ENCODE measurements at places on chromosomes 2 and 18.

- no peak for DNase-seq
- no peaks in the 10 kb centered on the region for H3K36me3 ChIP-seq
- no peak overlapping the region for H3K4me3 ChIP-seq
- H3K27me3 ChIP-seq, result no peaks in the 10 kb centered on the region
Observed at GRCh38 chr2:16644221-16644925, 21.3 kb downstream of the CYRIA start.

DNA sequence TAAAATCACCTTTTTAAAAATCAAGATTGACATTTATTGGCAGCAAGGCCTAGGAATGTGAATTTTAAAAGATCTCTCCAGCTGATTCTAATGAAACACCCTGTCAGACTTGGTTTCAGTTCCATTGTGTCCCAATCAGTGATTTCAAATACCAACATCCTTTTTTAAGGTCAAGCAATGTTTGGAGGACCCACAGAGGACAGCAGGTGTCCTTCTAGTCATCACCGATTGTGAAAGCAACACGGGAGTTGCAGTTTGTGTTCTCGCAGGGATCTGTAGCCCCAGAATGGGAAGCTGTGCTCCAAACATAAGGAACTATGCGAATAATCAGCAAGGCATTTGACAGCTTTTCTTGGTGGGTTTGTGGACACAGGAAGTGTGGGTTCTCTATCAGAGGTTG, 4.5 kb upstream of the KIDINS220 start:
- peaks cover 8% of the 10 kb centered on the region for H3K4me1 ChIP-seq
- no peak overlapping the region for H3K27ac ChIP-seq
- H3K4me3 ChIP-seq, result no peak overlapping the region
- no peaks in the 10 kb centered on the region for H3K36me3 ChIP-seq
- peaks cover 2% of the 10 kb centered on the region for H3K27me3 ChIP-seq

DNA sequence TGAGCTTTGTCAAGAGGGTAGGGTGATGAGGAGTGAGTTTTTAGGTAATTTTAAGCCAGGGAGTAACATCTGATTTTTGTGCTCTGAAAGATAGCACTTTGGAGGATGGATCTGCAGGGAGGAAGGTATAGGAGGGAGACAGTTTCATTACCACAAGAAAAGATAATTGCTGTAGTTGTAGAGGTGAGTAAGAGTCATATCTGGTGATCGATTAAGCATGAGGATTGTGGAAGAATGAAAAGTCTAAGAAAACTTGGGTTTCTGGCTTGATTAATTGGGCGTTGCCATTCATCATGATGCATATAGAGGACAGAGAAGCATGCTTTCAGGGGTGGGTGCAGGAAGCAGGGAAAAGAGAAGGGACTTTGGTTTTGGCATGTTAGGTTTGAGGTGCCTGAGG, 18.5 kb downstream of the KCMF1 start:
- H3K4me3 ChIP-seq, result no peak overlapping the region
- H3K27me3 ChIP-seq, result no peaks in the 10 kb centered on the region
- DNase-seq, result no peak
- H3K27ac ChIP-seq, result no peak overlapping the region
- H3K36me3 ChIP-seq, result no peaks in the 10 kb centered on the region

DNA sequence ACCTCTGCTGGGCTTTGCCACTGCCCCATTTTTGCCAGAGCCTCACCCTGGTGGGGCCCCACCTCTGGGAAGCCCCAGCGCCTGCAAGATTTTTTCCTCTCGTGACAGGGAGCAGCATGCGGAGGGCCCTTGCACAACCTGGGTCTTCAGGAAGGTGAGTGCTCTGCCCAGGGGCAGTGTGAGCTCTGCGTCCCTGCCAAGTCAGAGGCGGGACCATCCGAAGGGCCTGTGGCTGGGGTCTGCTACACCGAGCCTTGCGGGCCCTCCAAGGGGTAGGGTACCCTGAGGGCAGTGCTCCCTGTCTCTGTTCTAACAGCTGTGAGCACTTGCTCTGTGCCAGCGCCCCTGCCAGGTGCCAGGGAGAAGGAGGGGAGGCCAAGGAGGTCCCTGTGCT, 5.8 kb upstream of the ODC1 start:
- H3K4me1 ChIP-seq, result peaks cover 17% of the 10 kb centered on the region
- no peak overlapping the region for H3K27ac ChIP-seq
- H3K27me3 ChIP-seq, result no peaks in the 10 kb centered on the region
- no peak overlapping the region for H3K4me3 ChIP-seq
- no peak for DNase-seq

DNA sequence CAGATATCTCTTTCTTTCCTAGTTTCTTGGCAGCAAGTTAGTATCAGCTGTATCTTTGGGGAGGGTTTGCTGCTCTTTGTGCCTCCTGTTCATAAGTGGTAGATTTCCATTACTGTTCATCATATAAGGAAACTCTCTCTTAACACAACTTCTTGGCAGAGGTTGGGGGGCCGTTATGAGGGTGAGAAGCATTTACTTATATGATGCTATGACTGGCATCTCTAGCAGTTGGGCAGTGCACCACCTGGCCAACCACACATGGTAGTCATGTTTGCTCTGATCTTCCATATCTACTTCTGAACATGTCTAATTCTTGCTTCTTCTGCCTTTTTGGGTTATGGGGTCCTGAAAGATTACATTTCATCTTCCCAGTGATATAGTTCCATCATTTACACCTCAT, 282.2 kb downstream of the CYRIA start:
- no peaks in the 10 kb centered on the region for H3K36me3 ChIP-seq
- no peaks in the 10 kb centered on the region for H3K4me1 ChIP-seq
- DNase-seq, result no peak

DNA sequence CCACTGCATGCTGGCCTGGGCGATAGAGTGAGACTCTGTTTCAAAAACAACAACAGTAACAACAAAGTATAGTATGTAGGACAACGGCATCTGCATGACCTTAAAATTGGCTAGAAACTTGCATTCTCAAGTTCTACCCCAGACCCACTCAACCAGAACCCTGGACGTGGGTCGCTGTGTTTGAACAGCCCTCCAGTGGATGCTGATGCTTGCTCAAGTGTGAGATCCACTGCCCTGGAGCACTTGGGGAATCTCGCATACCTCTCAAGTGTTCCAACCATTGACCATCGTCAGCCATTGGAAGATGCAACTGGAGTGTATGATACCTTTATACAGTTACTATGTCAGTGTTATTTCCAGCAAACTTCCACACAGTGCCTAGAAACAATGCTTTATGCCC, 435.9 kb downstream of the DCDC2C start:
- H3K27ac ChIP-seq, result no peak overlapping the region
- H3K27me3 ChIP-seq, result no peaks in the 10 kb centered on the region
- DNase-seq, result no peak
- no peak overlapping the region for H3K4me3 ChIP-seq

- H3K4me1 ChIP-seq, result no peaks in the 10 kb centered on the region
- no peaks in the 10 kb centered on the region for H3K36me3 ChIP-seq
- no peak overlapping the region for H3K27ac ChIP-seq
Observed at GRCh38 chr2:202841090-202841867, 30.3 kb downstream of the ICA1L start.

DNA sequence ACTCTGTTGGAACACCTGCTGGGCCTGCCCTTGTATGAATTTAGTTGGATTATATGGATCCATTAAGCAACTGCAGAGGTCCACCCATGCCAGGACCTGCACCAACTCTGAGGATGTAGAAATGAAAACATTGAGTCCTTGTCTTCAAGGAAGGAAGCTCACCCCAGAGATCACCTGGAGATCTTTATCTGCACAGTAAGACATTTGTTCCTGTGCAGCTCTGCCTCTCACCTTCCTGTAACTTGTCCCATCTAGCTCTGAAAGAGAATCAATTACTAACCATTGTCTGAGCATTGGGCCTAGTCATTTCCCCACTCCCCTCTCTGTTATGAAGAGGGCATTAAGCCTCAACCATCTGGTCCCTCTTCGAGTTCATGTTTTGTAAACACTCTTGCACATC, 105.2 kb upstream of the YWHAQ start:
- no peak overlapping the region for H3K27ac ChIP-seq
- DNase-seq, result no peak
- H3K27me3 ChIP-seq, result no peaks in the 10 kb centered on the region
- H3K4me1 ChIP-seq, result peaks cover 46% of the 10 kb centered on the region

DNA sequence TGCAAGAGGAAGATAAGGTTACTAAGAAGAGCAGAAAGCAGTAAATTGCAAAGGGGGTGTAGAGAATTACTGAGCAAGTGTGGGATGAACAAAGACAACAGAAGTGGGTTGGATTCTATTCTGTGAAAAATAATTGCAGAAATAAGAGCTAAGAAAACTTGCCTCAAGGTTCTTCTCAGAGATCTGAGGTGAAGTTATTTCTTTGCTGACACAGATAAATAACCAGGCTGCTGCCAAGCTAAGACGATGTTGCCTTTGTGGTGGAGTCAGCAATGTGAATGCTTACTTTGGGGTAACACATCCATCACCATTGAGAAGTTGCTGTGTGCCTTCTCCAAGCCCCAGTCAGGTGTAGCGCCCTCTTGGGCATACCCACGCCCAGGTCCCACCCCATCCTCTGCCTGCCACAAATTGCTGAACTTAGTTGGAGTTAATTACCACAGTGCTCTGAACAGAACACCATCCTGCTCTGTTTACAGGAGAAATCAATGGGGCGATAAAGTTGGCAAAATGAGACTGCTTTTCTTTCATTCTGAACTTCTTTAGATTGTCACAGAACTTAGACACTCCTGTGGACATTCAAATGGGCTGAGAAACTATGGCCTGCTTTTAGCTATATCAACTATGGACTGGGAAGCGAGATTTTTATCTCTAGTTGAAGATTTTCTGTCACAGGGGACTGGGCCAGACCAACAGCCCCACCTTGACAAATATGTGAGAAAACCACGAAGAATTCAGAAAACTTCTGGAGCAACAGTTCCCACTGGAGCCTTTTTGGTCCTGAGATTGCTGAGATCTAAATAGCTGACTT, 283.6 kb downstream of the TMX3 start:
- H3K4me1 ChIP-seq, result no peaks in the 10 kb centered on the region
- H3K27me3 ChIP-seq, result no peaks in the 10 kb centered on the region
- no peak for DNase-seq

DNA sequence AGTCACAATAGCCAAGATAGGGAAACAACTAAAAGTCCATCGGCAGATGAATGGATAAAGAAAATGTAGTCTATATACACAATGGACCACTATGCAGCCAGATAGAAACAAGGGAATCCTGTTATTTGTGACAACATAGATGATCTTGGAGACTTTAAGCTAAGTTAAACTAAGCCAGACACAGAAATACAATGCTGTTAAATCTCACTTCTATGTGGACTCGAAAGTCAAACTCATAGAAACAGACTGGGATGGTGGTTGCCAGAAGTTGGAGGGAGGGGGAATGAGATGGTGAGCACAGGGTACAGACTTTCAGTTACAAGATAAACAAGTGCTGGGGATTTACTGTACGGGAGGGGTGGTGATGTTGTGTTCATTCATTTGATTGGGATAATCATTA, 5.4 kb upstream of the CNDP1 start:
- no peak overlapping the region for H3K4me3 ChIP-seq
- H3K36me3 ChIP-seq, result no peaks in the 10 kb centered on the region
- DNase-seq, result no peak
- H3K4me1 ChIP-seq, result no peaks in the 10 kb centered on the region
- no peaks in the 10 kb centered on the region for H3K27me3 ChIP-seq

DNA sequence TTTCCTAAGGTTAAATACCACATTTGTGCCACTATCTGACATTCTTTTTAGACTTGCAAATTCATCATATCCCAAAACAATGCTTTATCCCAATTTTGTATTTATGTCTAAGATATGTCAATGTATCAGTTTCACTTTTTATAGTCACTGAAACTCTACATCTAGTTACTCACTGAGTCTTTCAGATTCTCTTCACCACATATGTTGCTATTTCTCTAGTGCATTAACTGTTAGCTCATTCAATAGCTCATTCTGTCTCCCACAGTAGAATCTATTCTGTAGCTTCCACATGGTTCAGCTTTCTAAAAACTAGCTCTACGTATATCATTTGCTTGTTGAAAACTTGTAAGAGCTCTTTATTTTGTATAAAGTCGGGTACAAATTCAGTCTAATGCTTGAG, 1420.6 kb upstream of the NXPH2 start:
- DNase-seq, result no peak
- H3K4me3 ChIP-seq, result no peak overlapping the region

DNA sequence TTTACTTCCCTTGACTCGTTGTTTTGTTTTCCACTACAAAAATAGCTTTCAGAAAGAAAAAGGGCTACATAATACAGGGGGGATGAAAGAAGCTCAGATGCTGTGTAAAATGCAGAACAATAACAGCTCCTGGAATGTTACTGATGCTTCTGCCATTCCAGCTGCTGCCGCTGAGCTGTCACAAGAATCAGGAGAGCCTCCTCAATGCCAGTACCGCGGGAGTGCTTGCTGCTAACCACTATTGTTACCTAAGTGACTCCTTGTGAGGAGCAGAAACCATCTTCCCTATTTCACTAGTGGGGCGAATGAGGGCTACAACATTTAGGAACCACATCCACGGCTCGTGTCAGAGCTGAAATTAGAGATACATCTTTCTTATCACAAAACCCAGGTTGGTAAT, 384.8 kb downstream of the GALR1 start:
- DNase-seq, result no peak
- H3K4me3 ChIP-seq, result no peak overlapping the region
- H3K27ac ChIP-seq, result no peak overlapping the region
- H3K27me3 ChIP-seq, result peaks cover 5% of the 10 kb centered on the region
- no peaks in the 10 kb centered on the region for H3K36me3 ChIP-seq
- H3K4me1 ChIP-seq, result no peaks in the 10 kb centered on the region

- no peaks in the 10 kb centered on the region for H3K27me3 ChIP-seq
- H3K27ac ChIP-seq, result no peak overlapping the region
- H3K36me3 ChIP-seq, result no peaks in the 10 kb centered on the region
- no peaks in the 10 kb centered on the region for H3K4me1 ChIP-seq
- no peak overlapping the region for H3K4me3 ChIP-seq
Observed at GRCh38 chr2:165161510-165161909, 42.3 kb downstream of the SCN3A start.

GRCh38 chr2:43074052-43074451, 152.4 kb downstream of the ZFP36L2 start:
- no peak for DNase-seq
- no peaks in the 10 kb centered on the region for H3K4me1 ChIP-seq
- no peak overlapping the region for H3K27ac ChIP-seq
- no peak overlapping the region for H3K4me3 ChIP-seq

- H3K27ac ChIP-seq, result no peak overlapping the region
- no peaks in the 10 kb centered on the region for H3K4me1 ChIP-seq
- H3K27me3 ChIP-seq, result peaks cover 24% of the 10 kb centered on the region
- H3K4me3 ChIP-seq, result no peak overlapping the region
- no peaks in the 10 kb centered on the region for H3K36me3 ChIP-seq
Observed at GRCh38 chr18:10128921-10129501, 215.2 kb downstream of the VAPA start.

DNA sequence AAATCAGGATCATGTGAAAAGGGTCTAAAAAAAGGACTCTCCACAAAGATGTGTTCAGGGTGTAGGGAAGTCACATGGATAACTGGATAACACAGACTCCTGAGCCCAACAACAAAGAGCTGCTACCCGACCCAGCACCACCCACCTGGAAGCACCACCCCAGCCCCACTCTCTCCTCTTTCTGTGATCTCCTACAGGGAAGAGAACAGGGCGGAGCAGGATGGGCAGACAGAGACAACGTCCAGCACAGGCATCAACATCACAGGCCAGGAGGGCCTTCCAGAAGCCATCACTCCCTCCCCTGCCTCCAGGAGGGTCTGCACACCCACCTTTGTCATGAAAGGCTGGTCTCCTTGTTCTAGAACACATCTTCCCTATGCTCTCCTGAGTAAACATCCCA, 1.3 kb upstream of the CIB4 start:
- H3K27me3 ChIP-seq, result peaks cover 2% of the 10 kb centered on the region
- DNase-seq, result no peak
- no peaks in the 10 kb centered on the region for H3K36me3 ChIP-seq
- no peaks in the 10 kb centered on the region for H3K4me1 ChIP-seq

- no peaks in the 10 kb centered on the region for H3K4me1 ChIP-seq
- no peak for DNase-seq
- no peak overlapping the region for H3K27ac ChIP-seq
- no peaks in the 10 kb centered on the region for H3K36me3 ChIP-seq
Observed at GRCh38 chr2:19783935-19784334, 117.8 kb downstream of the TTC32 start.
